ENCODE measurements at places on chromosomes 16 and 17.

GRCh38 chr17:15442311-15443180, 24.9 kb downstream of the CDRT4 start:
- DNase-seq: no peak

DNA sequence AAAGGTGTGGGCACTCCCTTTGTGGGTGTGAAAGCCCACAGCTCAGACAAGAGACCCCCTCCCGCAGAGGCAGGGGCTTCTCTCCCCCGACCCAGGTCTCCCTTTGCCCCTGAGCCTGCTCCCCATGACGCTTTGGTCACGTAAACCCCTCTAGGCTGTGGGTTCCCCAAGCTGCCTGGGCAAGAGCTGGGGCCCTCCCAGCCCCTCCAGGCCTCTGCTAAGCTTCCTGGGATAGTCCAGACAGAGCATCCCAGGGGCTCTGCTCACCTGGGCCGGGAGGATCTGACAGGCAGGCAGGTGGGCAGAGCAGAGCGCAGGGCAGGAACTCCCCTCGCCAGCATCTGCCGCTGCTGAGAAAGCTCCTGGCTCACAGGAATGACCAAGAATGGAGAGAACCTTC, 177.3 kb downstream of the BANP start:
- no peak for DNase-seq

DNA sequence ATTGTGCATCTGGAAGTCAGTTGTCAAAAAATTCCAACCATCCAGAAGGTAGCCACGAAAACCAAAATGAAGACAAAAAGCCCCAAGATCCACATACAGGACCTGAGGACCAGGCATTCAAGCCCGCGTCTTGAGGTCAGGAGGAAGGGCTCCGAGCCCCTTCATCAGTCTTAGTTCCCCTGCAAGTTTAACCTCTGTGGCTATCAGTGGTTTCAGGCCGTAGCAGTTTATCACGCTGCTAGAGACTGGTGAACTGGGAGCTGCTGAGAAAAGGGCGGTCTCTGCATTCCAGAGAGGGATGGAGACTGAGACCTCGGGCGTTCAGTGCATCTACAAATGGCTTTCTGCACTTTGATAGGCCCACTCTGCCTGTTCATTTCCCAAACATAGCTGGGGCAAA, 70.6 kb downstream of the IRF8 start:
- DNase-seq: no peak

GRCh38 chr16:351804-352520, 561 bp downstream of the AXIN1 start:
- DNase-seq: peak; percentile 25

DNA sequence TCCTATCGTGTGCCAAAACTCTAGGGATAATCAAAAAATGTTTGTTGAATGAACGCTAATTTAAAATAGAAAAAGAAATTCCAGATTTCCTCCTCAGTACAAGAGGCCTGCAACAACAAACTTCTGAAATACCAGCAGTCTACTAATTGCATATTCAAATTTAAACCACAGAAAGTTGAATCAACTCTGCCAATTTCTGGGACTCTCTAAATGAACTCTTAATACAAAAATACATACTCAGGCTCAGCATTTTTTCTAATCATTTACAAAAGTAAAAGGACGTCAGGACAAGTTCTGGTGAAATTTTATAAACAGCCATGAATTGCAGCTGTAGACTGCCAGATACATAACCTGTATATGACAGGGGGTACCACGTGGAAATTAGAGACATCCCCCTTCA, 49.0 kb downstream of the KANSL1 start:
- DNase-seq: no peak

GRCh38 chr17:9959377-9959981, 54.4 kb upstream of the RCVRN start:
- no peak for DNase-seq
